ENCODE measurements at places on chromosomes 3 and 15.

- DNase-seq, result no peak
Observed at GRCh38 chr3:108849075-108849474, 26.5 kb downstream of the TRAT1 start.

DNA sequence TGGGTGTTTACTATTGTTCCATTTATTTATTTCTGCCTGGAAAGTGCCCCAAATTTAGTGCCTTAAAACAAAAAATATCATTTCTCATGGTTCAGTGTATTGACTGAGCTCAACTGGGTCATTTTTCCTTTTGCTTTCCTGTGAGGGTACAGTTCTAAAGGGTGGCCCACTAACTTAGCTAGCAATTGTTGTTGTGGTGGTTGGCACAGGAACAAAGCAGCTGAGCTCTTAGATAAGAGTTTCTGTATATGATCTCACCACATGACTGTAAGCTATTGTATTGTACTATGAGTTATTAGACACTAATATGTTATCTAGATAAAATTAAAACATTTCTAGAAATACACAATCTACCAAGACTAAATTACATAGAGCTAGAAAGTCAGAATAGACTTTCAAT, 1283.7 kb downstream of the OTOL1 start:
- no peak for DNase-seq

GRCh38 chr3:108103040-108103751, 12.4 kb upstream of the CD47 start:
- peak; percentile 77 for DNase-seq

GRCh38 chr3:169179321-169179720, 484.2 kb downstream of the MECOM start:
- no peak for DNase-seq

Data from spleen (tissue), 13 donors.